ENCODE measurements at places on chromosomes 2 and 18.

GRCh38 chr18:63236406-63236805 lies 83.2 kb downstream of the BCL2 start:
- DNase-seq = no peak

GRCh38 chr18:12336171-12336613 lies 28.2 kb downstream of the TUBB6 start:
- DNase-seq = no peak

DNA sequence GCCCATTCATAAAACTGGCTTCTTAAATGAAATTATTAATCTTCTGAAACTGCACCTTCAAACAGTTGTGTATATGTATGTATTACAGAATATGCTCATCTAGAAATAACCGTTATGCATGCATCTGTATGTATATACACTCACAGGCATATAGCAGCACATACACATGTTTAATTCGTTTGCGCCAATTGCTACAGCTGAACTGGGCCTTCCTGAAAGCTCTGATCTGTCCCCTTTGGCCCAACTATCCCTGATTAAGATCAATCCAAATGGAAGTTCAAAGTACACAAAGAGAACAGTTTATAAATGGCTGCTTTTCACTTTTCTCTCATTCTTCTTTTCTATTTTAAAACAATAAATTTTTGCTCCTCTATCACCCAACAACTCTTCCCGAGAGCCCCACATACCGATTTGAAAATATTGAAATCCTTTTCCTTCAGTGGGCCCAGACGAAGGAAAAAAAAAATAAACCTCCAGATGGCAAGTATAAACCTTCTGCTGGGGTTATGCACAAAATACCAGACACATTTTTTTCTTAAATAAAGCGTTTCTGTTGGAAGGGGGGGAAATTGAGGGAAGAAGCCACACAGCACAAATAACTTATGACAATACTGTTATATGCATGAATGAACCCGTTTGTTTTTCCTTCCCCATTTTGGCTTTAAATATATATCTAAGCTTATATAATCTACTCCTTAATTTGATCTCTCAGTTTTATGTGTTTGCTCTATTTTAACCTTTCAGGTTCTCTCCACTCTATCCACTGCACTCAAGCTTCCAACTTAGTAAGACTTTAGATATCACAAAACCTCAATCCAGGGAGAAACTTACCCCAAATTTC lies 267.3 kb downstream of the TCF4 start:
- no peak for DNase-seq

GRCh38 chr2:165348441-165348840 lies 109.2 kb downstream of the SCN2A start:
- DNase-seq = no peak

Data from left renal pelvis (tissue), 4 donors.